NCI-H2081 treated with DMSO at 0.1 percent for 48 hours (cell line): ENCODE measurements at places on chromosomes 1 and 21.

DNA sequence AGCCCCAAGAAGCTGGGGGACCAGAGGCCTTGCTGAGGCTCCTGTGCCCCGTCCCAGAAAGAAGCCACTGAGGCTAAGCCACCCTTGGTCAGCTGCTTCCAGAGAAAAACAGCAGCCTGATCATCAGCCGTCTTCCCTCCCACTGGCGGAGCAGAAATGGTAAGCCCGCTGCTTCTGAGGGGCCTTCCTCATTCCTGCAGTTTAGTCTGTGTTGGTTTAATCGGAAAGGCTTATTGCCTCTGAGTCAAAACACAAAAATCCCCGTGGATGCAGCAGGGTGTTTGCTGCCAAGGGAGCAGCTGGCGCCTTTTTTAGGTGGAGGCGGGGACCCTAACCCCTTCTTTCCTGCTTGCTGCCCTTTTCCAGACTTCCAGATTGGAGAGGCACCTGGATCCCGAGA, 33.9 kb downstream of the SPSB1 start:
- DNase-seq, result no peak

GRCh38 chr1:114227059-114227458, 73.4 kb upstream of the SYT6 start:
- DNase-seq, result no peak

- no peak for DNase-seq
Measured at GRCh38 chr1:99365141-99365540, 100.8 kb downstream of the PLPPR4 start.

GRCh38 chr1:201790261-201790660, 38.7 kb upstream of the IPO9 start:
- DNase-seq, result no peak

- no peak for DNase-seq
Measured at GRCh38 chr1:217048104-217048707, 325.0 kb upstream of the ESRRG start.
